Activated naive CD8-positive, alpha-beta T cell treated with anti-CD3 and anti-CD28 coated beads, Interleukin-2, amount 50 U/mL, for 16 hours (primary cell): ENCODE measurements at places on chromosomes 4 and X.

DNA sequence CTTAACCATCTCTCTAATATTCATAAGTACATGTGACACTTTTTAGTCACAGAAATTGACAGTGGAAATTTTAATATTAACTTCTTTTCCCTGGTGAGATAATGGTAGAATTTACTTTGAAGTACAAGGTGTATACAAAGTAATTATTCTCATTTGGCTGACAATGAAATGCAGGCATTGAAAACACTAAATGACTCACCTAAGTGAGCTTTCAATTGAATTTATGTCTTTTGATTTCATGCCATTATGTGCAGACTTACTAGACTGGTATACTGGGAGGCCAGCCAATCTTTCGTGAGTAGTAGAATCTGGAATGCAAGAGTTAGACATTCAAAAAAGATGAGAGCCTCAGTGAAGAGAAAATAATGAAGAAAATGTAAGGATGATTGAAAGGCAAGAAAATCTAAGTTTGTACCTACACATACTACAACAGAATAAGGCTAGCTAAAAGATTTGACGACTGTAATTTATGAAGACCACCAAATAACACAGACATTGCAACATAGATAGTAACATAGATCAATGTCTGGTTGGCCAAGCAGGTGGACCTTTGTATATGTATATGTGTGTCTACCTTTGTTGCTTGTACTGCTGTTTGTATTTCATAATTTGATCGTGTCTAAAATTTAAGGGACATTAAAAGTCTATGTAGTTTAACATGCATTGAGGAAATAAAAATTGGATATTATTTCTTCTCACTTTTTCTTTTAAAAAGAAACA lies 459.7 kb downstream of the IL15 start:
- DNase-seq: no peak

DNA sequence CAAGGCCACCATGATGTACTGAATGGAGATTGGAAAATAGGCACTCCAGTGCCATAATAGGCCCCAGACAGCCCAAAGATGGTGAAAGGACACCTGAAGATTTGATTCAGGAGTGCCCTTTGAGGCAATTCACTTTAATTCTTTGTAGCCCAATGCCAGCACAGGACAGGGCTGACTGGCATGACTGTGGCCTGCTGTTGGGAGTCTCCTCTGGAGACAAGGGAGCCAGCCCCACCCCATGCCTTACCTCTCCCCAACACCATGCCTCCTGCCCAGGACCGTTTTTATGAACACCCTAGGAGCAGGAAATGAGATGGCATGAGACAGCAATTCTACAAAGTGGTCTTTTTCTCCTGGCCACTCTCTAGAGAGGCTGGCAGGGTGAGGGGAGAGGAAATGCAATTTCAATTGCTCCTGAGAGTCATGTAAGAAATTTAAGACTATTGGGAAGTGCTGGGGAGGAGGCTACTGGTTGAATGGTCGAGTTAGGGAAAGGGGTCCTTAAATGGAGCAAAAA lies 94.2 kb upstream of the MAMLD1 start:
- no peak for DNase-seq

GRCh38 chr4:109462297-109462696 lies 28.7 kb downstream of the SEC24B start:
- DNase-seq: no peak

DNA sequence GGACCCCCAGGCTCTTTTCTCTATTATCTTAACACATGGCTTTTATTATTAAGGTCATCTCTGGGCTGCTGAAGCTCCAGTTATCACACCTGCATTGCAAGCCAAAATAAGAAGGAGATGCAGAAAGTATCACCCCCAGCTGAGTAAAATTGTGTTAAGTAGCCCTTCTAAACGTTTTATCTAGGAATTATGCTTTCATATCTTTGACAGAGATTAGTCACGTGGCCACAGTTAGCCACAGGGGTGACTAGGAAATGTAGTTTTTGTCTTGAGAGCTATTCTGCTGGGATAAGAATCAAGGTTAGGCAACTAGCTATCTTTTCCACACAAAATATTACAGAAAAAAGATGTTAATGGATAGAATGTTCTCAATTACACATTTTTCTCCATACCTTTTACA lies 102.1 kb downstream of the ANXA3 start:
- DNase-seq: no peak

GRCh38 chr4:183968502-183968901 lies 63.4 kb downstream of the STOX2 start:
- DNase-seq: no peak
